ENCODE measurements at places on chromosomes 1 and 21. TPM values are rescaled to one million over a fixed set of nuclear protein-coding genes. Genes with fewer than 3 reads are reported as not detected.

Gene TNFAIP8L2
- polyA plus RNA-seq = not detected

Gene CRNN
- polyA plus RNA-seq = not detected

Gene IFI44L
- polyA plus RNA-seq = 0.05 TPM

Gene LCE6A
- not detected for polyA plus RNA-seq

DNA sequence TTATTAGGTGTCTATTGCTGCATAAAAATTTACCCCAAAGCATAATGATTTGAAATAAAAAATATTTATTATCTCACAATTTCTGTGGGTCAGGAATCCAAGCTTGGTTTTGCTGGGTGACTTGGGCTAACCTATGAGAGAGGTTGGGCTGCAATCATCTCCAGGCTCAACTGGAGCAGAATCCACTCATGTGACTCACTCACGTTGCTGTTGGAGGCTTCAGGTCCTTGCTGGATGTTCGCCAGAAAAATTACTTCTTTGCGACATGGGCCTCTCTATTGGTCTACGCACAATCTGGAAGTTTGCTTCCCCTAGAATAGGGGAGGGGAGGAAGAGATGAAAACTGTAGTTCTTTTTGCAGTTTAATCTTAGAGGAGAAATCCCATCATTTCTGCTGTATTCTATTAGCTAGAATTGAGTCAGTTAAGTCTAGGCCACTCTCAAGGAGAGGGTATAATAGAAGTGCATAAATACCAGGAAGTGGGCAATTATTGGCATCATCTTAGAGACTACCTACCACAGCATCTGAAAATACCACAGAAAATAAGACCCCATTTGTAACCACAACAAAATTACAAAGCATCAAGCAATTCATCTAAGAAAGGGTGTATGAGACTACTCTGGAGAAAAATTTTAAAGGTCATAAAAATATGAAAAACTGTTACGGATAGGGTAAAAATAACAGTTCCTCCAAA, 5.7 kb upstream of the FASLG start:
- DNase-seq = no peak

GRCh38 chr1:10583641-10584040, 108.9 kb downstream of the PEX14 start:
- DNase-seq = no peak

DNA sequence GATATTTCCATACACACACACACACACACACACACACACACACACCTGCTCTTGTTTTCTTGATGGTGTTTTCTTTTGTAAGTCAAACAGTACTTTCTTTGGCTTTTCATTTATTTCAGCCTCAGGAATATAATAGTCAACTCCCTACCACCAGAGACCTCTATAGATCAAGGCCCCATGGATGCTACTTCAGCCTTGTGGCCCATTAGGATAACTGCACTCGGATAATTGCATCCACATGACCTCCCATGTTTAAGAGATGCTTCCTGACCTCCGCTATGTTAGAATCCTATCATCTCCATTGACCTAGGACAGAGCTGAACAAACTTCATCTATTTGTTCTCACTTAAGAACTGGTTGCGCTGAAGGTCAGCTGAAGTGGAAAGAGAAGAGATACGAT, 1094.0 kb upstream of the B3GALT2 start:
- DNase-seq = no peak

DNA sequence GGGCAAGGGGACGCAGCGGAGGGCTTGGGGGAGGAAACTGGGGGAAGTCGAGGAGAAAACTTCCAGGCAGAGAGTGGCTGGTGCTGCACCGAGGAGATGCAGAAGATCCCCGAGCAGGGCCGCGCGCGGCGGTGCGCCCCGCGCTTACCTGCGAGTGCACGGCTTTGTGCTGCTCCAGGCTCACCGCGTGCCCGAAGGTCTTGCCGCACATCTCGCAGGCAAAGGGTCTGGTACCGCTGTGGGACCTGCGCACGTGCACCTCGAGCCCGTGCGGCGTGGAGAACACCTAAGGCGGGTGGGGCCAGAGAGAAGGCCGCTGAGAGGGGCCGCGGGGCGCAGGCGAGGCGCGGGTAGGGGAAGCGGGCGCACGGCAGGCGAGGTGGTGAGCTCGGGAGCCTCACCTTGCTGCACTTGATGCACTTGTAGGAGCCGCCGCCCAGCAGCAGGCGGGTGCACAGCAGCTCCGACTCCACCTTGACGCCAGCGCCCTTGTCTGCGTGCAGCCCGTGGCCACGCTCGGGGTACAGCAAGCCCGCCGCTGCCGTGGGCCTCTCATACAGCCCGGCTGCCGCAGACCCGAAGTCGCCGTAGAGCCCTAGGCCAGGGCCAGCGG, 6.4 kb downstream of the GFI1 start:
- no peak for DNase-seq

- no peak for DNase-seq
Measured at GRCh38 chr1:180572760-180573159, 14.0 kb downstream of the OVAAL start.

- DNase-seq = no peak
Measured at GRCh38 chr21:43194303-43195120, 25.7 kb downstream of the CRYAA start.

GRCh38 chr21:16751695-16752474, 761.0 kb upstream of the CXADR start:
- DNase-seq = no peak

DNA sequence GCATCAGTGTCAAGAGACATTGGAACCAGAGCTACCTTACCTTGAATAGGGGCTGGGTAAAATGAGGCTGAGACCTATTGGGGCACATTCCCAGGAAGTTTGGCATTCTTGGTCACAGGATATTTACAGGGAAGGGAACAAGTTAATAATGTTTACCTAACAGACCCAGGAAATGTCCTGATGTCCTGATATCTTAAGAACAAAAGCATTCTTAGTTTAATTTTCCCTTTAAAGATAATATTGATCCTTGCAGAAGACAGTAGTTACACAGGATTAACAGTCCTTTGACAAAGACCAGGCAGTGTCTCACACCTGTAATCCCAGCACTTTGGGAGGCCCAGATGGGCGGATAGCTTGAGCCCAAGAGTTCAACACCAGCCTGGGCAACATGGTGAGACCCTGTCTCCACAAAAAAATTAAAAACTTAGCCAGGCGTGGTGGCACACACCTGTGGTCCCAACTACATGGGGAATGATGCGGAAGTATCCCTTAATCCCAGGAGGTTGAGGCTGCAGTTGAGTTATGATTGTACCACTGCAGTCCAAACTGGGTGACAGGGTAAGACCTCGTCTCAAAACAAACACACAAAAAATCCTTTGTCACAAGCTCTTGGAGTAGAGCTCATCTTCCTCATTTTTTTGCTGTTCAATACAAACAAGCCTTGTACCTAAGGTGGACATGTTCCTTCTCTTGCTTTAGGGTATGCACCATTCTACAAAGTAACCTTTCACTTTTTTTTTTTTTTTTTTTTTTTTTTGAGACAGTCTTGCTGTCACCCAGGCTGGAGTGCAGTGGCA, 1.3 kb upstream of the TOMM20 start:
- no peak for DNase-seq

- no peak for DNase-seq
Measured at GRCh38 chr21:45488931-45489721, 53.1 kb downstream of the SLC19A1 start.

DNA sequence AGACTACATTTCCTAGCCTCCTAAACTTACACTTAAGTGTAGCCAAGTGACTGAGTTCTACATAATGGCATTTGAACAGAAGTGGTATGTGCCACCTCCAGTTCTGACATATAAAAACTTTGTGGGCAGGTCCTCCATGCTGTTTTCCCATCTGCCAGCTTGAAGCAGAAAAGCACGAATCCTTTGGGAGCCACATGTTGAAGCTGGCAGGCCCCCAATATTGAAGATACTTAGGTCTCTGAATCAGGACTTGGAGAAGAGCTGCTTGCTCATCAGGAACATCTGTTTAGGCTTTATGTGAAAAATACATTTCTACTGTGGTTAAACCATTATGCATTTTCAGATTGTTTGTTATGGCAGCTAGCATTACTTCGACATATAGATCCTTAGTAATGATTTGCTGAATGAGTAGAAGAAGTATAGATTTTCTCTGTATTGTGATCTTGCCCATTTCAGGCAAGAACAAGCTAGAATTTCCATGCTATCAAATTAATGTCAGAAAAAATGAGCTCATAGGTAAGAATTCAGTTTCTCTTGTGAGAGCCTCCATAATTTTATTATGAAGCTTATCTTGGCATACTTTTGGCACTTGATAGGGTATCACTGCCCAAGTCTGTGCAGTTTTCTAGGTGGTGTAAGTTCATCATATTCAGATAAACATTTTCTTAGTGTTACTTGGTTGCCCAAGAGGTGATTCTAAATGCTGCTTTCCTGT, 68.4 kb downstream of the GDAP2 start:
- no peak for DNase-seq

DNA sequence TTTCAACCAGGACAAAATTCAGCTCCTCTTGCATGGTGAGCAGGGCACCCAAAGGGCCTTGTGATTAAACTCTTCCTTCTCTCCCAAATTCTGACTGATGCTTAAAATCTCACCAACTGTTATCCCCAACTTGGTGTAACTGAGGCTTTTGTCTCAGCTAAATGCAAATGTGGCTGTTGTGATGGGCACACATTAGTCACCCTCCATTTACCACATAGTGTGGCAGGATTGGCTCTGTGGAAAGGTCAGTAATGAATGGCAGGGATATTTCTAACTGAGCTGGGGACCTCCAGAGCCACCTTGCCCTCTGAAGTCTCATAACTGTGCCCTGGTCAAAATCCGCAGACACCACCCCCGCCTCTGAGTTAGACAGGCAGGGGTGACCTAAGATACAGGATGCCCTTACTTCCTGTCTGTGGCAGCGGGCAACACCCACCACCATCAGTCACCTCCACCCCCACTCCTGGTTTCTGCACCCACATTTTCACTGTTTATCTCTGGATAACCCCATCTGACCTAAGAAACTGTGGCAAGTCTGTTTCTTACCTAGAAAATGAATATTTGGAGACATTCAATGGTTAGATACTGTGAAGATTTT, 25.4 kb upstream of the RGS16 start:
- no peak for DNase-seq

- DNase-seq = no peak
Measured at GRCh38 chr1:175494011-175494554, 249.3 kb downstream of the TNR start.

GRCh38 chr21:42219606-42220137, 732 bp downstream of the ABCG1 start:
- no peak for DNase-seq

DNA sequence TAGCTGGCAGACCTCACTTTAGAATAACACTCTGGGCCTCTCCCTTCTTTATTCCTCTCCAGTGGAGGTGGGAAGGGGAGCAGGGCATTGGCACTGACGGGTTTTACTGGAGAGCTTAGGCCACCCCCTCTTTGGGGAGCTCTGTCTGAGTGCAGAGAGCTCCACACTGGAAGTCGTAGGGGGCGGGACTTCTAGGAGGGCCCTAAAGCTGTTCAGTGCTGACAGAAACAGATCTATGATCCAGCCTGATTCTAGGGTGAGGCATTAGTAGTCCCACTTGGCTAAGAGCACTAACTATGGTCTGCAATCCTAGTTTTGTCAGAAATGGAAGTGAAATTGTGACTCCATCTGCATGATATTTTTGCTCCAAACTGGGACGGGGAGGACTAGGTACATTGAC, 138.7 kb downstream of the MIS18A start:
- DNase-seq = no peak

DNA sequence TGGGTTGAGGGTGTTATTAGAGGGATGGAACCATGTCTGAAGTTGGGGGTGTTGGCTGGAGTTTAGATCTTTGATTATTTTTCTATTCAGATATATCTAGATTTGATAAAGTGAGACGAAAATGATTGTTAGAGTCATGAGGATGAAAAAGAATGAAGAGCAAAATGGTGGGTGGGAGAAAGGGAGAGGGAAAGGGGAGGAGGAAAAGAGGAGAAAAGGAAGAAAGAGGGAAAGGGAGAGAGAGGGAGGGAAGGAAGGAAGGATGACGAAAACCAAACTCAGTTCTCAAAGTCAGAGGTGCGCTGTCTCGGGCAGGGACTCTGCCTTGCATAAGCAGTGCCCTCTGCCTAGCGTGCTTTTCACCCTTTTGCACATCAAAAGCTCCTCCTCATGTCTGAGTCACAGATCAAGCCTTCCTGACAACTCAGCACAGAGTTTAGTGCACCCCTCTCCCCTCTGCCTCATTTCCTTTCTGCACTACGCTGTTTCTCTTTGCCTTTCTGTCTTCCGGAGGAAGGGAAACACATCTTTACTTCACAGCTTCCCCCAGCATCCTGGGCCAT, 225.8 kb upstream of the PROX1 start:
- DNase-seq = no peak

DNA sequence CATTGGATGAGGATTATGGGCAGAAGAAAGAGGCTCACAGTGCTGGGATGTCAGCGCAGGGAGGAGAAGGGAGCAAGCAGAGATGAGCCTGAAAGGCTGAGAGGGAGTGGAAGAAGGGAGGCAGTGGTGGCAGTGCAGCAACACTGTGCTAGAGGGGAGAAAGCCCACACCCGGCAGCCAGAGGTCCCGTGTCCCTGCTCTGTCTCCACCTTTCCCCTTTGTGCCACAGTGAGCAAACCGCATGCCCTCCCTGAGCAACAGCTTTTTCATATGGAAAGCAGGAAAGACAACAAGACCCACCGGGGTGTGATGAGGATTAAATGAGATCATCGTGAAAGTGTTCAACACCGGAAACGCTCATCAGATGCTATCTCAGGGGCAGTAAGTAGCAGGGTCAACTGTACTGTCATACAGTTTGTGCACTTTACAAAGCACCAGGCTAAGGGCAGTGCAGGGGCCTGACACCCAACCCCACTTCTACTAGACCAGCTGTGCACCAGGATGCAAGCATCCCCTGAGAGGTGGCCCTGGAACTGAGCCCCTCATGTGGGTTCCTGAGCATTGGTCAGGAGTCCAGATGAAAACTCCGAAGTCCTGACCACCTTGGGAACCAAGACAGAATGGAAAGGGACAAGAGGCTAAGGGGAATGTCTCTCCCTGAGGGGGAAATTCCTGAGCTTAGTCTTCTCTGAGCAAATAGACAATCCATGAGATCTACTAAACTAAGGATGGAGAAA, 9.1 kb downstream of the NHLH1 start:
- no peak for DNase-seq

Data from A549 (cell line).